ENCODE measurements at places on chromosomes 1 and 21.

GRCh38 chr1:52296345-52296744, 69.7 kb downstream of the CC2D1B start:
- no peak for DNase-seq

- no peak for DNase-seq
Measured at GRCh38 chr1:1411626-1412025, 4.5 kb upstream of the MRPL20 start.

GRCh38 chr1:159142391-159142663, 29.1 kb upstream of the CADM3 start:
- DNase-seq = no peak

- no peak for DNase-seq
Measured at GRCh38 chr1:55060133-55060999, 21.0 kb downstream of the PCSK9 start.

GRCh38 chr1:92441697-92442342, 44.9 kb downstream of the GFI1 start:
- DNase-seq = no peak

GRCh38 chr21:16468184-16468583, 738.4 kb downstream of the USP25 start:
- DNase-seq = no peak

GRCh38 chr1:41766546-41766945, 152.2 kb downstream of the HIVEP3 start:
- no peak for DNase-seq
